Stimulated activated CD8-positive, alpha-beta memory T cell treated with anti-CD3 and anti-CD28 coated beads, Interleukin-15, amount 100 ng/mL, for 48 hours (primary cell): ENCODE measurements at places on chromosomes 2 and 18.

GRCh38 chr2:15177103-15177502 is 384.0 kb downstream of the NBAS start:
- DNase-seq = peak; percentile 65

GRCh38 chr2:179383975-179384374 is 119.3 kb upstream of the SESTD1 start:
- DNase-seq = no peak

- DNase-seq = no peak
Observed at GRCh38 chr2:165898381-165898780, 55.2 kb downstream of the TTC21B start.

GRCh38 chr2:230575642-230576324 is 136.9 kb upstream of the CAB39 start:
- peak; percentile 55 for DNase-seq

DNA sequence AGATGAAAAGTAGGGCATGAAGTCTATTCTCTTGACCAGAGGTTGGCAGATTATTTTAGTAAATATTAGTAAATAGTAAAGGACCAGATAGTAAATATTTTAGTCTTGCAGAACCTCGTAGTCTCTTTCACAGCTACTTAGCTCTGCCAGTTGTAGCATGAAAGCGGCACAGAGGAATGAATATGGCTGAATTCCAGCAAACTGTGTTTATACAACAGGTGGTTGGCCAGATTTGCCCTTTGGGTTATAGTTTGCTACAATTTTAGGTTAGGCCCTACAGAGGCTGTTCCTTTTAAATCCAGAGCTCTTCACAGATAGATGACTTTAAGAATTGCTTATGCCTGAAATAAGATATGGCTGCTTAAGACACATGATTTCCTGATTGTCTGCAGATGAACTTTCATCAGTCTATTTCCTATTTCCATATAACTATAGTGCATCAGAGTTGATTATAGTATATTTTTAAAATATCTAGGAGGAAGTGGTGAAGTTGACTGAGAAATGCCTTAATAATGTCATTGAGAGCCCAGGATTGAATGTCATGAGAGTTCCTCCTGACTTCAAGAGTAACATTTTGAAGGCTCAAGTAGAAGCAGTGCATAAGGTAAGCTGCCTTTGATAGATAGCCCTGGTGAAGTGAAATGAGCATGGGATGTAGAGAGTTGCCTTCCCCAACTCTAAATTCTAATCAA is 80.5 kb downstream of the TMEM185B start:
- DNase-seq = no peak

GRCh38 chr2:101162561-101163330 is 11.6 kb upstream of the TBC1D8 start:
- DNase-seq = no peak

DNA sequence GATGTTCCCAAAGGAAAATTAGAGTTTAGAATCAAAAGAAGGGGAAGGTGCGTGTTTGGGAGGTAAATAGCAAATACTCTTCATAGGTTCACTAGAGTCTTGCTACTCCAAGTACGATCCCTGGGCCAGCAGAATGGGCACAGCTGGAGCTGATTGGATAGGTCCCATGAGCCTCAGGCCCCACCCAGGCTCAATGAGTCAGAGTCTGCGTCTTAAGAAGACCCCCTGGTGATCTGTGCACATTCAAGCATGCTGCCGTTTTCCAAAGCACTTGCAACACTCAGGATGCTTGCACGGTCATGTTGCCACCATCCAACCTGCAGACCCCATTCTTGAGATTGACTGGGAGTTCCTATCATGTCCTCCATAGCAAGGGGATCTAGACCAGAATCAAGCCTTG is 40.5 kb downstream of the ABCG8 start:
- no peak for DNase-seq

DNA sequence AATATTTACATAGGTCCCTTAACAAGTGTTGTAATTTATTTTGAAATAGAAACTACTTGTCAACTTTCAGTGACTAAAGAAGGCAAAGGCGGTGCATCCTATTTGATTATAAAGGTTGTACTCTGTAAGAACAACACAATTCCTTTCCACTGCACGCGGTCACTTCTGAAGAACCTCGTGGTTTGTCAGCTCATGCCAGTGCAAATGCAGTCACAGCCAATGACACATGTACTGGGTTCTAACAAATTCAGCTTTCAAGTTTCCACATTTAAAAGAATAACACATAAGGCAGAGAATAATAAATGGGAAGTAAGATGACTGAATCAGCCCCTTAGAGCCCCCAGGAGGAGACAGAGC is 39.7 kb downstream of the CYB5A start:
- peak; percentile 32 for DNase-seq

- DNase-seq = no peak
Observed at GRCh38 chr18:989425-989824, 84.8 kb downstream of the ADCYAP1 start.

DNA sequence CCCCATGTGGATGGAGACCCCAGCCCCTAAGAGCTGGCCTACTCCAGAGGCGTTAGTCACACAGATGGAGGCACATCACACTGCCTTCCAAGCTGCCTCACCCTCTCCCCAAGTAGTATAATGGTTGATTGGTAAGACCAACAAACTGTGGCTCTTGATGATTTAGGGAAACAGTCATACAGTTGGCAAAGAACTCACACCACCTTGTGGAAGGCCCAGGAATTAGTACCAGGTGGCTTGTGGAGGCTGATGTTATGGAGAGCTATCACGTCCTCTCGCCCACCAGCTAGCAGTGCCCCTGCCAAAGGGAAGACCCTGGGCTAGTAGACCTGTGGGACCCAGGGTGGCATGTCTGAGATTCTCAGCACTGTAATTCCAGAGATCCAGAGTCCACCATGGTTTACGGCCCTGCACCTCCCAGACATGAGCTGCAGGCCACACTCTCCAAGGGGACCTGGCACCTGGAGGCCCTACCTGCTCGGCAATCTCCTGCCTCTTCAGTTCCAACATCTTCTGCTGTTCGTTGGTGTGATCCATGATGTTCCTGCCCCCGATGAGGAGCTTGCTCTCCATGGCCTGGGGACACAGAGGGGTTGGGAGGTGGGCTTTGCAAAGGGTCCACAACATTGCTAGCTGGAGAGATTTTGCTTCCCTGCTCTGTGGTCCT is 26.3 kb downstream of the KIF3C start:
- no peak for DNase-seq

GRCh38 chr2:198905881-198906612 is 551.7 kb downstream of the SATB2 start:
- DNase-seq = no peak
